Stimulated activated CD8-positive, alpha-beta memory T cell treated with anti-CD3 and anti-CD28 coated beads, Interleukin-7, amount 100 ng/mL, for 4 hours (primary cell): ENCODE measurements at places on chromosomes 2 and 18.

DNA sequence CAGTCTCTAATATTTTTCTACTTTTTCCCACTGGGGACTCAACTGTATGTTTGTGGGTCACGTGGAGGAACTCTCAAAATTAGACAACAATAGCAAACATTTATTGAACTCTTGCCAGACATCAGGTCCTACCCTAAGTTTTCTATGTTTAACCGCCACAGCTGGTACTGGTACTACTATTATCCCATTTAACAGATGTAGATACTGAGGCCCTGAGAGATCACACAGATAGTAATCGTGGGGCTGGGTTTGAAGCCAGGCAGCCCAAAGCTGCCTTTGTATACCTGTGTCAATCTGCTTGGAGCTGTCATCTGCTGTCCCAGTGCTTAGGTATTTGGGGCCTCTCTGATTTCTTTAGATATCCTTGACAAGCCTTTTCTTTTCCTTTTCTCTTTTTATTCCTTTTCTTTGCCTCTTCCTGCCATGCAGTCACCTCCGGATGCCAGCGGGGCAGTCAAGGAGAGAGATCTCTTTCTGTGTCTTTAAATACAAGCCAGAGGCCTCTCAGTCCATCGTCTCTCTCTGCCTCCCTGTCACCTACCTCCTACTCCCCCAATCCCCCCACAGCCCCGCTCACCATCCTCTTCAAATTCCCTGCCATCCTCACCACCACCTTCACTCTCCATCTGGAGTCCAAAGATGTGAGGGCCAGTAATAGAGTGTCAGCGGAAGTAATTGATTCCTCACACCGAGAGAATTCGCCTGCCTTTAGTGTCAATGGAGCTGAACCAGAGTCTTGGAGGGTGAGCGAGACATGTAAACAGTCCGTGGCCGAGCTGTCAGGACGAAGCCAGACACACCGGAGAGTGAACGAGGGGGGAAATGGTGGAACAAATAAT, 23.4 kb downstream of the NRP2 start:
- no peak for DNase-seq

- DNase-seq: no peak
These were observed 138.9 kb downstream of the HDAC4 start for GRCh38 chr2:239261796-239262483.

DNA sequence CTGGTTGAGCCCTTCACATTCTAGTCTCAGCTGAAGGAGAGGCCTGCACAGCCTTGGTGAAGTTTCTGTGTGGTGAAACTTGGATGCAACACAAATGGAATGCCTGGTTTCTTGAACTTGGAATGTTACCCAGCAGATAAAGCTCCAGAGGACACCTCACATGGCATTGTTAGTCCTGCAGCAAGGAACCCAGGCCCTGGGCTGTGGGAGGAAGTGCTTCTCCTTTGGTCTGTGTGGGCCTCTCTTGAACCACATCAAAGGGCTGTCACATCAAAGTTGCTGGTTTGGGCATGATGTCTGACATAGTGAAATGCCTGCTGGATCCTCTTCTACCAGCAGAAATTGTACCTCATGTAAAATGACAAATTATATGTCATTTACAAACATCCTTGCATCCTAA, 198.5 kb downstream of the FHOD3 start:
- DNase-seq: no peak

GRCh38 chr2:10120877-10121574, 1.5 kb upstream of the RRM2 start:
- DNase-seq: no peak

DNA sequence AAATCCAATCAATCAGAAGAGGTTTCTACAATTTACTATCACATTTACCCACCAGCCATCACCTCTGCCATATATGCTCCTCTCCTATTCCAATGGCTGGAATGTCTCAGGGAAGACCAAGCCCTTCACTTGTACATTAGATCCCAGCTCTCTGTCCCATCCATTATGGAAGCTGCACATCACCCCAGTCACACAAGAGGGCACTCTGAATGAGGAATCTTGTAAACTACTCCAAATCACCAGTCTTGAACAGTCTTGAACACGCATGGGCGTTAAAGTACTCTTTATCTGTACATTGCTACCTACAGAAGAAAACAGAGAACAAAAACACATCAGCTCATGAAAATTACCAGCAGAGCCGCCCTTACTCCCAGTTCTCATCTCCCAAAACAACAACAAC, 38.7 kb downstream of the ZC3H8 start:
- no peak for DNase-seq

- DNase-seq: no peak
These were observed 684.7 kb downstream of the EPHA4 start for GRCh38 chr2:220887271-220887870.

DNA sequence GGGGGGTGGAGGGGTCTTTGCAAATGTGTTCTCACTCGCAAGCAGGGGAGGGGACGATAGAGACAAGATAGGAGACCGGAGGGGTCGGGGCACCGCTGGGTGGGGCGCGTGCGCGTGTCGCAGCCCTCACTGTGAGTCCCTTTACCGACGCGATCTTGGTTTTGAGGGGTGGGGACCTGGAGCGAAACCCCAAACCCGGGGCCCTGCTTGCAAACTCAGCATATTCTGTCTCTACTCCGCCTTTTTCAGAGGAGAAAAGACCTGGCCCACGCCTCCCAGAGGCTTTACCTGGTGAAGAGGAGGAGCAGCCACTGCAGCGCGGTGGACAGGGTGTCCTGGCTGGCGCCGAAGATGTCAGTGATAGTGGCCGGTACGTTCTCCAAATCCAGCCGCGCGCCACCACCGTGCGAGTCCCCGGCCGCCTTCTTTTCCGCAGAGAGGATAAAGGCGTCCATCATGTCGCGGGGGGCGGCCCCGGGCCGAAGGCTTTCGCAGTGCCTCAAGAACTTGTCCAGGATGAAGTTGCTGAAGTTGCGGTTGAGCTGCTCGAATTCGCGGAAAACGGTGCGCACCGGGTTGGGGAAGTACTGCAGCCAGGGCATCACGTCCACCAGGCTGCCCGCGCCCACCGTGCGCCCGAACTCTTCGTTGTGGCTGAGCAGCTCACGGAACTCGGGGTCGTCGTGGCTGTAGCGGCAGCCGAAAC, 1.7 kb downstream of the CYP1B1 start:
- no peak for DNase-seq

DNA sequence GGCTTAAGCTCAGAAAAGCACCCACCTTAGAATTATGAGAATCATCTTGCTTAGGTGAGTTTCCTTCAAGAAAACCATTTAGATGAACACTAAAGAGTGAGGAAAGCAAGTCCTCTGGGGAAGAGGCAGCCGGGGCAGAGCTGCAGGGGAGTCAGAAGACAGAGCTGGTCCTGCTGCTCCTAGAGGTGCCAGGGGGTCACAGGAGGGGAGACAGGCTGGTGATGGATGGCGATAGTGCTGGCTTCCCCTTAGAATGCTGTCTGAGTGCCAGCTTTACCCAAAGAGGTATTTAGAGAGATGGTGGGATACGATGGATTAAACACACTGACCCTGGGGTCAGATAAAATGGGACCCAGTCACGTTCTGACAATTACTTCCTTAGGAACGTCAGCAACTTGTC, 269.4 kb downstream of the TDRD15 start:
- DNase-seq: no peak

DNA sequence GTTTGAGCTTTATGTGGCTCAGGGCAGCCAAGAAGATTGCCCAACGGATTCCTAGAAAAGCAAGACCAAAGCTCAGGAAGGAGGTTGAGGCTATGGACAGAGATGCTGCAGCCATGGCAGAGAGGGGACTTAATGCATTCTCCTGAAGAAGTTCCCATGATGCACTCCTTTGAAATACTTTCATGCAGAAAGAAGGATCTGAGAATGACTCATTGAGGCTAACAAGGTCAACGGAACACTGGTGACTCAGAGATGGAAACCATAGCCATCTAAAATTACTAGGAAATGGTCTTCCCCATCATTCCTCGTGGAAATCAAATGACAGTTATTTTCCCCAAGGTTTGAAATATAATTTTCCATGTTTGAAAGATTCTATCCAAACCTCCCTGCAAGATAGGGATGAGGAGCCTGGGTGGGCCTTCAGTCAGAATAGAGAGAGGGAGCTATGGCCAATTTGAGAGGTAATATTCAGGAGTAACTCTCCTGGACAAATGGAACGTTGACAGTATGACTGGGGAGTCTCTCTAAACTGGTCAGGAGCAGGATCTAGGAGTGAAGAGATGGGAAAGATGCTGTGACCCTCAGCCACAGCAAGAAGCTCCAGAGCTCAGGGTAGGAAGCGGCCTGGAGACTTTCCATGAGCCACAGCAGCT, 63.0 kb downstream of the REEP1 start:
- DNase-seq: no peak

DNA sequence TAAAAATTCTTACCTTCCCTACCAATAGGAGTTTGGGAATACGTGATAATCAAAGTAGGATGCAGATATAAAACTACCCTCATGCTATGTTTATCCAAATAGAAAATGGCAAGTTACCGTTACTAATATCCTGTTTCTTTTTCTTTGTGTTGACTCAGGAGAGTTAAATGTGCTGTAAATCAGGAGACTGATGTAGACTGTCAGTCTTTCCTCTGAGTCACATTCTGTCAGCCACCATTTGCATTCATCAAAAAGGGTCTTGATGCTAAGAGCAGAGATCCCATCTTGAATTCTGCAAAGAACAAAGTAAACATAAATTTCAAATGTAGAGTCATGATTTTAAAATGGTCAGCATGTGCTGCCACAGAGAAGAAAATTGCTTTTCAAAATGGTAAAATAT, 712.8 kb downstream of the SOCS6 start:
- DNase-seq: no peak

GRCh38 chr2:45272549-45273265, 263.5 kb upstream of the SIX2 start:
- no peak for DNase-seq

- no peak for DNase-seq
These were observed 102.8 kb upstream of the CYP1B1 start for GRCh38 chr2:38178556-38179419.

DNA sequence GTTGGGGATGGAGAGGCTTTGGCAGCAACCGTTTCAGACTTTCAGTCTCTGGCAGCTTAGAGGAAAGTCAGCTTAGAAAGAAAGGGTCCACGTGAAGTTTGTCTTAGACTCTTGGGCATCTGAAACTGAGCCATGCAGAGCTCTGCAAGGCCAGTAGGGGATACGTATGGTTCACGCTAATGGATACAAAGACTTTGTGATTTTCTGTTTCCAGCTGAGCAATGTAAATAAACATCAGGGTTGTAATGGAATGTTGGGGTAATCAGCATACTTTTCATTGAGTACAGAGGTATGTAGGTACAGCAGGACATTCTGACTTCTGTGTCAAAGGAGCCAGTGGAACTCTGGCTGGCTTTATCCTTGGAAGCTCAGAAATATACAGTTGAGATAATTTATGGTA, 31.0 kb downstream of the RALB start:
- no peak for DNase-seq

DNA sequence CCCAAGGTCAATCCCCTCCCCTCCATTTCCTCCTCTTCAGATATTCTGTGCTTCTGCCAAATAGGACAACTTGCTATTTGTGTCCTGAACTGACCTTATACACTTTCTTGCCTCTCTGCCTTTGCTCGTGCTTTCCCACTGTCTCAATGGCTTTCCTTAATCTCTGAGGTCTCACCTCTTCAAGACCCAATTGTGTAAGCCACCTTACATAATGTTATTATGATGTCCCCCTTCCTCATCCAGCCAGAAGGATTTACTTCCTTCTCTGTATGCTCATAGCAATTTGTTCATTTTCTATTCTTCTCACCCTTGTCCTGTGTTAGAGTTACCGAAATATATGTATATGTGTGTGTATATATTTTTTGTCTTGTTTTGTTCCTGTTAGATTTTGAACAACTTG, 26.9 kb upstream of the DARS1 start:
- DNase-seq: no peak

DNA sequence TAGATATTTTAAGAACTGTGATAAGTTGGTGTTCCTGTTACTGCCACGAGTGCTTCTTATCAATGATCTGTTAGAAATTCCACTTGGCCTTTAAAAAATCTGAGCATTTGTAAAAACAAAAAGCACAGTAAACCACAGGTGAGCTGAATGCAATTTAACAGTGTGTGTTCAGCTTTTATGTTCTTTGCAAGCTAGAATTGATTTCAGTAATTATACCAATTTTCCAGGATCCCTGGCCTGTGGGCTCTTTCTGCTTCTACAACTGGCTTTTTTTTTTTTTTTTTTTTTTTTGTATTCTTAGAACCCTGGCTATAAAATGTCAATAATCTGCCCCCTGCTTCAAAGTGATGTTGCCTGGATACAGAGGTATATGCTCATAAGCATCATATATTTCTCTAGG, 548.5 kb upstream of the SLC8A1 start:
- DNase-seq: no peak

- no peak for DNase-seq
These were observed 62.1 kb downstream of the LBH start for GRCh38 chr2:30293303-30293921.

DNA sequence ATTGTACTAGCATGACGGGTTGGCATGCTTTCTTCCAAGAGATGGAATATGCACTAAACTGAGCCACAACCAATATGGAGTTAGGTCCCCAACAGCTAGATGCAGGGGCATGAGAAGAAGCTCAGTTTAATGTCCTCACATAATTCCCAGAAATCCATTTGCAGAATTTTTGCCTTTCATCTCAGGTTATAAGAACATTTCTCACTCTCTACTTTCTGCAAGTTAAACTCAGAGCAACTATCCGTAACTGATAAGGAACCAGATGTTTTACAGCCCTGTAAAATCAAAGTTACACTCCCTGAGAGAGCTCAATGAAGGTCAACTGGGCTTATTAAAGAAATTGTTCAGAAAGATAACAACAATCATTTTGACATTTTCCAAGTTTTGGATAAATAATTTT, 30.7 kb downstream of the COPS8 start:
- no peak for DNase-seq

DNA sequence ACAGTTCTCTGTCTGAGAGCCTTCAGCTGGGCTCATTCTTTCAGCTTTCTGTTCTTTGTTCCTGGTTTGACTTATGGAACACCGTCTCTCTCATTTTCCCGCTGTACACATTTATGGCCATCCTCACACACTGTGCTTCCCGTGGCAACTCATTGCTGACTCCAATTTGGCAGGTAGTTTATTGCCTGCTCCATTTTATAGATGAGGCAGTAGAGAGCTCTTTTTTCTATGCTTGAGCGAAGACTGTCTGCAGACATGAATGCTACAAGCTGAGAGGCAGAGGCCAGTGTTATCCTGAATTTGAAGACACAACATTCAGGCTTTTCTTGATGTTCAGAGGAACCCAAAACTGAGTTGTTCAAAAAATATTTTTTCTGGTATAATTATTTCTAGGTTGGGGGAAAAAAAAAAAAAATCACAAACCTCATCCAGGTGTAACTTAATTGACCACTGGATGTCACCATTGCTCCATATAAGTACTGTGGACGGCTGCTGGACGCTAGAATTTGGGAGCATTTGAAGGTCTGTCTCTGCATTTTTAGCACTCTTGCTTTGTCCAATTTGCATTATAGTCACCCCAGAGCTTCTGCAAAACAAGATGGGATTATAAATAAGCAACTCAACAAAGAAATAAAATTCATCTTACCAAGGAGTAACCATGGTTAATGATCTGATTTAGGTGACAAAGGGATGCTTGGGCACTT, 83.5 kb downstream of the HRH4 start:
- DNase-seq: no peak

GRCh38 chr18:3923750-3924149, 473.8 kb downstream of the TGIF1 start:
- no peak for DNase-seq
